ENCODE measurements at places on chromosomes 4 and X.
A peak's percentile ranks its signal among the peaks of the same experiment; 100 is the strongest.

GRCh38 chr4:107120661-107121060 lies 84.5 kb upstream of the DKK2 start:
- DNase-seq = no peak

GRCh38 chrX:40145923-40146261 lies 48.1 kb upstream of the BCOR start:
- DNase-seq = no peak

DNA sequence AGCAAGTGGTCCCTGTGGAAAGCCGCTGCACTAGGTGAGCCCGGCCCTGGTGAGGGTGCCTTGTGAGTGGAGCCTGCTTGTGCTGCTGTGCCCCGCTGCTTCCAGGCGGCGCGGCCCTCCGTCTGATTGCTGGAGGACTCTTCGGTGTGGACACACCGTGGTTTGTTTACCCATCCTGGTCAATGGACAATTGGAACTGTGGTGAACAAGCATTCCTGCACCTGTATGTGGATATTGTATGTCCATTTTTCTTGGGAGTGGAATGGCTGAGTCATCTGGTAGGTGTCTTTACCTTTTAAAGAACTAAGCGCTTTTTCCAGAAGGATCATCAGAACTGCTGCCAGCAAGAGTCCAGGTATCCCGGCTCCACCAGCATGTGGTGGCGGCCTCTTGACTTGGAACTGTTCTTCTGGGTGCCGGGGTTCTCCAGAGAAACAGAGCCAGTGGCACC lies 15.6 kb downstream of the MAEA start:
- no peak for DNase-seq

- DNase-seq = no peak
These were observed 144.7 kb downstream of the NAA11 start for GRCh38 chr4:79181190-79181589.

DNA sequence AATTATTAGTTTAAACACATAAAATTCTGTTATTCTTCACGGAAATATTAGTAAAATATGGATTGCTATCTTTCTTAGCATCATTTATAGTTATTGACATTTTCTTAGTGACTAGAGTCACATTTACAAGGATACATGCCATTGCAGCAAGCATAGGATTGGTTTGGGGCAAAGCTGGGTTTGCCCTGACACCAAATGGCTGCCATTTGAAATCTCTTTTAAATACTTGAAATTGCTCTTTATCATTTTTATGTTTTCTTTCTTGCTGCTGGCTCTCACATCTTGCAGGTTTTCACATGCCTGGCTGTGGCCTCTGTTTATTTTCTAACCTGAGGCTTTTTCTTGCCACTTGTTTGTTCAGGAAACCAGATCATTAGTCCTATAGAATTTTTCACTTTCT lies 39.9 kb downstream of the EGF start:
- DNase-seq = no peak

- DNase-seq = no peak
These were observed 10.1 kb downstream of the DHRSX start for GRCh38 chrX:2490634-2491033.

GRCh38 chr4:48778431-48779094 lies 1.5 kb downstream of the FRYL start:
- DNase-seq = peak; percentile 40

GRCh38 chr4:139938414-139938813 lies 215.6 kb downstream of the MAML3 start:
- no peak for DNase-seq

DNA sequence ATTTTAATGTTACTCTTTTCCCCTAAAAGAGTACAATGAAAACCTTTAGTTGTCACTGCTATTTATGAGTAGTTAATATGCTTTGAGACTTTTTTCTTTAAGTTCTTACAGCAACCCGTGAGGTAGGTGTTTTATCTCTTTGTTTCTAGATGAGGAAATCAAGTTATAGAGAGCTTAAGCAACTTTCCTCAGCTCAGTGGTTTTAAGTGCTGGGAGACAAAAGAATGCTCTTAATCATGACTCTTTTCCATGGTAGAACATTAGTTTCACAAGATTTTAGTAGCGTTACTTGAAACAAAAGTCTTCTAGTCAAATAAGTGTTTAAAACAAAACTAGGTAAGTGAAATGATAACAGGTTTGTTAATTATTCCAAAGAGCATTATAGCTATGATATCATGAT lies 354.7 kb upstream of the PITX2 start:
- DNase-seq = no peak
